ENCODE measurements at places on chromosomes 6 and 20.
A peak's percentile ranks its signal among the peaks of the same experiment; 100 is the strongest.

- no peak for DNase-seq
Measured at GRCh38 chr6:159609652-159610178, 83.3 kb downstream of the SOD2 start.

GRCh38 chr6:110635096-110635495 lies 158.7 kb upstream of the SLC22A16 start:
- no peak for DNase-seq

DNA sequence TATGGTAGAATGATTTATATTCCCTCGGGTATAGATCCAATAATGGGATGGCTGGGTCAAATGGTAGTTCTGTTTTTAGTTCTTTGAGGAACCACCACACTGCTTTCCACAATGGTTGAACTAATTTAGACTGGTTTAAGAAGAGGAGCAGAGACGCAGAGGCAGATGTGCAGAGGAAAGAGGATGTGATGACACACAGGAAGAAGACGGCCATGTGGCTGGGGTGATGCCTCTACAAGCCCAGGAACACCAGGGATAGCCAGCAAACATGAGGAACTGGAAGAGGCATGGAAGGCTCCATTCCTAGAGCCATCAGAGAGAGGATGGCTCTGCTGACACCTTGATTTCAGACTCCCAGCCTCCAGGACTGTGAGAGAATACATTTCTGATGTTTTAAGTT lies 218.3 kb upstream of the DTNBP1 start:
- DNase-seq, result no peak

- no peak for DNase-seq
Measured at GRCh38 chr6:29908710-29909109, 33.6 kb upstream of the HLA-A start.

DNA sequence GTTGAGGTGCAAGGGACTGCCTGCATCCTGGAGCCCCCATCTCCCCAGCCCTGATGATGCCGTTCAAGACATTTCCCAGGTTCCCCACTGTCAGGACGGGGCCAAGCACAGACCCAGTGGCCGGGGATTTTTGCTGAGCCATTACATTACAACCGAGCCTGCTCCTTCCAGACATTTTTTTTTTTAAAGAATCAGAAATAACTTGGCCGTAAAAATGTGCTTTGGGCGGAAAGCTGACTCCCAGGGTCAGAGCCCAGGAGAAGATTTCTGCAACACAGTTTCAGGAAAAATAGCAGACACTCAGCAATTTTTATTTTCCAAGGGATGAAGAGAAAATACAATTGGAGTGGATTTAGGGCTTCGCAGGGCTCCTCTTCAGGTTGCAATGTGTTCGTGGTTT lies 87.9 kb downstream of the LRFN2 start:
- DNase-seq, result no peak

- no peak for DNase-seq
Measured at GRCh38 chr6:53854843-53855567, 60.2 kb downstream of the LRRC1 start.

DNA sequence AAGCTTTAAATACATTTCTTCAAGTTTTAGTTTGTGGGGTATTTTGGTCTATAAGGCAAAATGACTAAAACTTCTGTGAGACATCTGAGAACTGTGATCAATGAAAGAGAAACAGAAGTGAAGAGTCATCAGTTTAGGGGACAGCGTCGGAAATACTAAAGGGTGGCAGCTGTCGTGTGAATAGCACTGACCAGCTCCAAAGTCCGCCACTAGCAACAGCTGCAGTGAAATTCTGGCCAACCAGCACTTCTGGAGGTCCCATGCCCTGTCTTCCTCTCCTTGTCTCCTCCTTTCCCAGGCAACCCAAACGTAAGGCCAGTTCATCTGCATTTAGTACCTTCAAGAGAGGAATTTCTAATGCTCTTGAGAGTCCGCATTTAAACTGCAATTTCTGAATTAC lies 87.5 kb downstream of the DACT2 start:
- DNase-seq, result no peak

GRCh38 chr6:129681913-129682205 lies 28.1 kb downstream of the ARHGAP18 start:
- no peak for DNase-seq

GRCh38 chr6:158999154-158999665 lies 792 bp downstream of the RSPH3 start:
- no peak for DNase-seq

DNA sequence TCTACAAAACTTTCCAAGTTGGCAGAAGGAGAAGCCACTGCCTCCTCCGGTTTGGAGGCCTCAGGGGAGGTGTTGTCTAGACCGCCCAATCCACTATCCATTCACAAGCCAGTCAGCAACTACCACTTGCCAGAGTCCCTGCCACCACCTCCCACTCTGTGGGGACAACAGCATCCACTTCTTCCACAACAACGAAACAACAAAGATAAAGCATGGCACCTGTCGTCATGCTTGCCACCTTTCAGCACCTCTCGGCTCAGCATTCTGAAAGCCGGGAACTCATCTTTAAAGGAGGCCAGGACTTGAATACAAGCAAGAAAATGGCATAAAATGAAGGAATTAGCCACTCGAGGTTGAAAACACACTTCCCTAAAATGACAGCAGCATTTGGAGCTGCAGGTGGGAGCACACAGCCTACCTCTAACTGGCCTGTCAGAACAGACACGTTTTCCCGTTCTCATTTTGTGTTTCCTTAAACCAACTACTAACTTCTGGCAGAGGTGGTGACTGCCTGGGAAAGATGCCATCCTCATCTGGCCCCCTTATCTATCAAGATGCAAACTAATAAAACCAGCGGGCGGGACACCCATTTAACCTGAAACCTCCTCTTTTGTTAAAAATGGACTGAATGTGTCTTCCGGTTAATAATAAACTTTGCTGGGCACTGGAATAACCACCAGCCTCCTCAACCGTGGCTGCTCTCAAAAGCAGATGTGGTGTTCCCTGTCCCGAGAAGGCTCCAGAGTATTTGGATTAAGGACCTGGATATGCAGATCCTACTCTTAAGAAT lies 21.7 kb downstream of the YTHDF1 start:
- DNase-seq, result no peak

GRCh38 chr20:48398506-48399449 lies 429.0 kb downstream of the PREX1 start:
- no peak for DNase-seq

DNA sequence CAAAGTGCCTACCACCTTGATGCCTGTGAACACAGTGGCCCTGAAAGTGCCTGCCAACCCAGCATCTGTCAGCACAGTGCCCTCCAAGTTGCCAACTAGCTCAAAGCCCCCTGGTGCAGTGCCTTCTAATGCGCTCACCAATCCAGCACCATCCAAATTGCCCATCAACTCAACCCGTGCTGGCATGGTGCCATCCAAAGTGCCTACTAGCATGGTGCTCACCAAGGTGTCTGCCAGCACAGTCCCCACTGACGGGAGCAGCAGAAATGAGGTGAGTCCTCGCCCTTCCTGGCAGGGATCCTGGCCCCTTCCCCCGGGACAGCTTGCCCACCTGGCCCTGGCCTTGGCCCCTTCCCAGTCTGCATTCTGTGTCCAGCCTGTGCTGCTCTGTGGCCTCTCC lies 17.9 kb downstream of the MAVS start:
- no peak for DNase-seq

- DNase-seq, result no peak
Measured at GRCh38 chr6:75204217-75204958, 1.5 kb downstream of the COL12A1 start.

- DNase-seq, result no peak
Measured at GRCh38 chr6:62891065-62891647, 320.1 kb upstream of the FKBP1C start.

GRCh38 chr6:79403563-79403962 lies 133.7 kb downstream of the LCA5 start:
- no peak for DNase-seq

DNA sequence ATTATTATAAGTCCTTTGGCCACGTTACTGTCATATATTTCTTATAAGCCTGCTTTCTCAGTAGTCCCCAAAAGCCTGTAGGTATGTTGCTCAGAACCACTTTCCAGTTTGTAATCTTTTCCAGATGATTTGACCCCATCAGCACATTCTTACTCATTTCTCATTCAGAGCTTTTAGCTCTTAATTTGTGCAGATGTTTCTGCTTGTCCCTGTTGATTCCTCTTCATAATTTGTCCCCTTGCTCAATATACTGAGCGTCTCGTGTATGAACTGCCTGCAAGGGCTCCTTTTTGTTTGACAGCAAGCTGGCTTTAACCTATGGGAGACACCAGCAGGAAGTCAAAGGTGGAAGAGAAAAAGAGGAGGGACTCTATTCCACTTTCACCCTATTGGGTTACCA lies 733.8 kb upstream of the GJE1 start:
- no peak for DNase-seq

GRCh38 chr6:133705066-133705465 lies 183.8 kb upstream of the TCF21 start:
- no peak for DNase-seq

DNA sequence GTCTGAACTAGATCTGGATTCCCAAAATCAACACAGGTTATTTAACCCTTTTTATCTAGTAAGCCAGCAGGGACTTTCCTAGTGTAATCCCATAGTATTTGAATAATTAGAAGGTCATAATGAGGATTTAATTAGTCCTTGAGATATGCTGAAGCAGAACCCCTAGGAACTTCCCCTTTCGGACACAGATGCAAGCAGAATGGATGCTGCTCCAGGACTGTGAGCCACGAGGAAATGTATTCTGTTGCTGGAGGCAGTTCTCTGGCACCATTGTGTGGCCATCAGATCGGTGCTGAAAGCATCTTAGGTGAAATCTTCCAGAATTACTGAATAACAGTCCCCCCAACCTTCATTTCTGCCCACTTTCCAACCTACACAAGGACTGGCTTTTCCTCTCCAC lies 206.9 kb downstream of the TMEM242 start:
- no peak for DNase-seq

GRCh38 chr6:7052443-7053011 lies 55.2 kb upstream of the RREB1 start:
- no peak for DNase-seq

DNA sequence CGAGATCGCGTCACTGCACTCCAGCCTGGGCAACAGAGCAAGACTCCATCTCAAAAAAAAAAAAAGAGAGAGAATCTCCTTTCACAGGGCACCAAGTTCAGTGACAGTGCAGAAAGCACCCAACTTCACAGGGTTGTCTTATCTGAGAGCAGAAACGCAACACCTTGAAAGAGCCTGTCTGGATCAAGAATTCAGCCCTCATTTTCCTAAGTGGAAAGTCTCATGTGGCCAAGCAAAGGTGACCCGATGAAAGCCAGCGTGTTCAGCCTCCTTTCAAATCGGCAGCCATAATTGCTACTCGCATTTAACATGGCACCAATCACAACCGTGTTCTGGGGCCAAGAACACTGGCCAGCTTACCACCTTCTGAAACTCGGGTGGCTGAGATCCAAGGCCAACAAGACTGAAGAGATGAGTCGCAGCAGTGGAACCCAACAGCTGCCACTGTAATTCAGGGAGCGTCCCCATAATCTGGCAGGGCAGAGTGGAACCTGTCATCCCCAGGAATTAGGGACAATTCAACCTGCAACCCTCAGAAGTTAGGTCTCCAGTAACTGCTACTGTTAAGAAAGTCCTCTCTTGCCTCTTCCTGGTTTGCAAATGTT lies 536.7 kb upstream of the JARID2 start:
- no peak for DNase-seq

DNA sequence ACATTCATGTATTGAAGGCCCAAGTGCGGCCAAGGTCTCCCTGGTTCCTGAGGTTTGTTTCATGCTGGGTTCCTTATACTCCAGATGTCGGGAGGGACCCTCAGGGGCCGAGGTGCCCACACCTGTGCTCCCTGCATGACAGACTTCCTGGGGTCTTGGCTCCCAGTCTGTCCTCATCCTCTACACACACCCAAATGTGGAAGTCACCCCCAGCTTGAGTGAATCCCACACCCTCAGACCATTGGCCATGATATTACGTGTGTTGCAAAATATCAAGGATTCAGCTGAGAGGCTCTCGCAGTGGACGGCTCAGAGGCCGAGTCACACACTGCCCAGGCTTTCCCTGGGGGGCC lies 82.2 kb upstream of the DUSP22 start:
- DNase-seq, result no peak

DNA sequence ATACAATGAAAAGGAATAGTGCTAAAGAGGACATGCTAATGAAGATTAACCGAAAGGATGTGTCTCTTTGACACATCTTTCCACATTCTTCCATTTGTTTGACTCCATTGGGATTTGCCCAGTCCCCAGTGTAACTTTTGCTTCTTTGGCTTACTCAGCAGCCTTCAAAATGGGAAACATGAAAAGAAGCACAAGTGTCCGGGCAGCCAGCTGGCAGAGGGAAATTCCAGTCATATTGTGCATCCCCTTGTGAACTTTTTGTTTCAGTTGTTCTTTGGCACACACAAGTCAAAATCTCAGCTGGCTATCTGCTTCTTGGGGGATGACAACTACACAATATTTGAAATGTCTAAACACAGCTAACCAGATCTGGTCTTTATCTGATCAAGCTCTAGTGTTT lies 157.4 kb downstream of the OGFRL1 start:
- no peak for DNase-seq

DNA sequence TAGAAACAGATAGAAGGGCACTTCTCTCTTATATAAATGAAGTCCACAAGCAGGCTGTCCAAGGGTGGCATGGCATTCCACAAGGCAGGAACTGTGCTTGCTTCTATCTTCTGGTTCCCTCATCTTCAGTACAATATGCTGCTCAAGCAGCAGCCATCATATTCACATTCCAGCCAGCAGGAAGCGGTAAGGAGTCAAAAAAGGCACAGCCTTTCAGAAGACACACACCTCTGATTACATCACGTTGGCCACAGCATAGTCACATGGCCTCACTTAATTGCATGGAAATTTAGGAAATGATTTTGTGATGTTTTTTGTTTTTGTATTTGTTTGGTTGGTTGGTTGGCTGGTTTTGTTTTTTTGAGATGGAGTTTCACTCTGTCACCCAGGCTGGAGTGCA lies 19.0 kb downstream of the REM1 start:
- no peak for DNase-seq

DNA sequence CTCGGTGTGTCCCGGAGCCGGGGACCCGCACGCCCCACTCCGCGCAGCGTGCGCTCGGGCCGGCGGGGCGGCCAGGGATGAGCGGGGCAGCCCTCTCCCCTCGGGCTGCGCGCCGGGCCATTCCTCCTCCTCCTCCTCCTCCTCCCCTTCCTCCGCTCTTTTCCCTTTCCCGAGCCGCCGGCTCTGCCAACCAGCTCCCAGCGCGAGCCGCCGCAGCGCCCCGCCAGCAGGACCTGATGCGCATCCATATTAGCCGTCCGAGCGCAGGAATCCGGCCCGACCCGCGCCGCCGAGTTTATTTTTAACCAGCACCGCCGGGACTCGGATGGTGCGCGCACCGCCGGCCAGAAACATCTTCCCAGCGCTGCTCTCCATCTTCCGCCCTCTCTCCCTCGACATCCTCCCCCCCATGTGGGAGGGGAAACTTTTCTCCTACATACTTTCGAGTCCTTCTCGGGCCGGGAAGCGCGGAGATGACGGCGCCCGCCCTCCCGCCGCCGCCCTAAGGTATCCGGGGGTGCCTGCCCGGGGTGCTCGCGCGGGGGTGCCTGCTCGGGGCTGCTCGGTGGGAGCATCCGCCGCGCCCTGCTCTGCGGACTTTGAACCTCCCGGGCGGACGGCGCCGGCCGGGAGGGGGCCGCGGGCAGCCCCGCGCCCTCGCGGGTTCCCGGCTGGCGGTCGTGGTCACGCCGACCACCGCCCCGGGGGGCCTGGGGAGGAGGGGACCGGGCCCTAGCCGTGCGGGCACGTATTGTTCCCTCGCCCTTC lies 619 bp downstream of the RREB1 start:
- DNase-seq, result peak; percentile 8

All from stimulated activated CD8-positive, alpha-beta memory T cell treated with anti-CD3 and anti-CD28 coated beads, Interleukin-7, amount 100 ng/mL, for 1 hour (primary cell).